ENCODE measurements at places on chromosomes 3 and 15.

DNA sequence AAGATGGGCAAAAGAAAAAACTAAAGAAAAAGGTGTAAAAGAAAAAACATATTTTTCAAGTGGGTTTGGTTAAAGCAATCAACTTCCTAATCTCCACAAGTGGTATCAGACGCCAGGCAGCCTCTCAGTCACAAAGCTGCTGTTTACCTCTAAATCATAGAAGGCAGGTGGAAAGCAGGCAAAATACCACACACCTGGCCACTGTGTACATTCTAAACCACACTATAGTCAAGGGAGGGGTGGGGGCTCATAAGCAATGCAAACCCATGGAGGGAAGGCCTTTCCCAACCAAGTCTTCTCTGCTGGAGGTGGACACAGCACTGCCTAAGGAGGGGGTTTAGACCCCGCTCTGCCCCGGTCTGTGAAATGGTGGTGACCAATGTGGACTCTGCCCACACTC lies 50.4 kb downstream of the MCF2L2 start:
- no peak for DNase-seq

DNA sequence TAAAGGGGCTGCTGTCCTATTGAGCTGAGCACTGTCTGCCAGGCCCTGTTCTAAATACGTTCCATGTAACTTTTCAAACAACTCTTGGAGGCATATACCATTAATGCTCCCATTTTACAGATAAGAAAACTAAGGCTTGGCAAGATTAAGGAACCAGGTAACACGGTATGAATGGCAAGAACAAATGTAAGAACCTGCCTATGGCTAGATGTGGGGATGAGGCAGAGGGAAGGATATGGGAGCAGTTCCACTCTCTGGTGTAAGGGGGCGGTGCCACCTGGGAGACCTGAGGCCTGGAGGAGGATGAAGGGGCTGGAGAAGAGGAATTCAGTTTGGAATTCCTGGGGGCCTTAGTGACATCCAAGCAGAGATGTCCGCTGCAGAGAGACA lies 3.8 kb upstream of the LMAN1L start:
- DNase-seq, result no peak

DNA sequence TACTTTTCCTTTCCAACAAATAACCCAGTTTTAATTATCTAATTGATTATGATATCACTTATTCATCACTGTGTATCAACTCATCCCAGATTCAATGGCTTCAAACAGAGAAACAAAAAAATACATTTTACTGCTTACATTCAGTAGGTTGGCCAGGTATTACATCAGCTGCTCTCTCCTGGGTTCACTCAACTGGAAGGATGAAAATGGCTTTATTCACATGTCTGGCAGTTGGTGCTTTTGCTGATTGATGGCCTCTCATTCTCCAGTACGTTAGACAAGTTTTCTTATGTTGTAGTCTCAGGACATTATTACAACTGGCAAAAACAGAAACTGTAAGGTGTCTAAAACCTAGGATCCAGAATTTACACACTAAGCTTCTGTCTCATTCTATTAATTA lies 811.0 kb upstream of the ALCAM start:
- DNase-seq, result no peak

DNA sequence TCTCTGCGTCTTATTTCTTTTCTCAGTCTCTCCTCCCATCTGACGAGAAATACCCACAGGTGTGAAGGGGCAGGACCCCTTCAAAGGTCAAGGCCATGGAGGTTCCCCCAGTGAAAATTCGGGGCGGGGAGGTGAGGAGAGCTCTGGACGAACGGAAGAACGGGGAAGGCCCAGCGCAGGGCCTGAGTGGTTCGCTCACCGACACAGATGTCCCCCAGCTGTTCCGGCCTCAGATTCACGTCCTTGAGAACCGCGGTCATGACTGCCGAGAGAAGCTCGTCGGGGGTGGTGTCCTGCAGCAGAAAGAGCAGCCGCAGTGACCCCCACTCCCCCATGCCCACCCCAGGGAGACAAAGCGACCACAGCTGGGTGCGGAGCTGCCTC lies 542 bp downstream of the ACAA1 start:
- no peak for DNase-seq

DNA sequence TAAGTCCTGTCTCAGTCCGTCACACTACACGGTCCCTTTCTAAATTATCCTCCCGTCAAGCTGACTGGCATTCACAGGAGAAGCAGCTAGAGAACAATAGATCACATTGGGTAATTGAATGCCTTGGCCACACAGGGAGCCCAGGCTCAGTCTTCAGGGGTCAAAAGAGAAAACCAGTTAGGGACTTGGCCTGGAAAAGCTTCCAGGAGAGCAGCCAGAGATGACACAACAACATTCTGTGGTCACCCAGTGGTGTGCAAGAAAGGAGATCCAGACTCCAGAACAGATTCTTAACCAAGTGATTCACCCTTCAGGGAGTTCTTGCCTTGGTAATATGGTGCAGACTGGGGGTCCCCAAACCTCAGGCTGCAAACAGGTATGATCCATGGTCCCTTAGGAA lies 15.9 kb downstream of the ARHGAP31 start:
- no peak for DNase-seq

- no peak for DNase-seq
These were observed 86.3 kb downstream of the KLHL25 start for GRCh38 chr15:85708402-85708941.

DNA sequence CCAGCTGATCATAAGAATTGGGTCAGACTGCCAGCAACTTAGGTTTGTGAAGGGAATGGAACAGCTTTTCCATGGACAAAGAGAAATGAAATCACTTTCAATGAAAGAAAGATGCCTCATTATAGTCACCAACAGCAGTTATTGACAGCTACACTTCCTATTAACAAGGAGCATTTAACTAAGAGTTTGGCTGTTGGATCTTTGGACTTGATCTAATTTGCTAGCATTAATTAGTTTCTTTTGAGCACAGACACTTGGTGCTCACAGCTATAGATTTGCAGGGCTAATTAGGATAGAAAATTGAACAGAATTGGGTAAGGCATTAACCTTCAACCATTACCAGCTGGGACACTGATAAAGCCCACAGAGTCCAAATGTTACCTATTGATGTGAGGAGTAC lies 24.2 kb downstream of the CMC1 start:
- DNase-seq, result no peak

Measured in T-helper 17 cell (primary cell).